HEK293T (cell line): ENCODE measurements at places on chromosomes 1 and 21.

DNA sequence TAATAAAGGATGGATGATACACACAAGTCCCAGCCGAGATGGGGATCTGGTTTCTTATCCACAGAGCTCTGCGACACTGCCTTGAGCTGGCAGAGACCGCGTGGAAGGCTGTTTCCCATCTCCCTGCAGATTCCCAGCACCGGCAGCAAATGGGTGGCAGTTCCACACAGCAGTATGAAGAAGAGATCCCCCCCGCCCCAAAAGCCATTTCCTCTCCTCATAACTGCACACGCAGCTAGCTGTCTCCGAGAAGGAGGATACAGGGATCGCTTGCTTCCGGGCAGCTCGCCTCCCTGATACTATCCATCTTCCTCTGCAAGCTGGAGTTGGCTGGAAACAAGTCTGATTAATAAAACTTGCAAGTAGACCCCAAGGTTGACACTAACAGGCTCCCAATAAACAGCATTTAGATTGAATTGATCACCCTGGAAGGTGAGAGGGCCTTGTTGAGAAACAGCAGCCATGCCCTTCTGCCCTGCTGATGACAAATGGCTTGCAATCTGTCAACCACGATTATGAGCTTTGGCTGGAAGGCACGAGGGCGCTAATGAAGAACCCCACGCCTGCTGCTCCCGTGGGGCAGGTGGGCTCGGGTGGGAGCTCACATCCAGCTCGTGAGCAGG, 642.3 kb downstream of the AJAP1 start:
- DNase-seq, result no peak

- DNase-seq, result no peak
Measured at GRCh38 chr1:12540580-12541273, 77.3 kb downstream of the DHRS3 start.

- no peak for DNase-seq
Measured at GRCh38 chr1:61013189-61013945, 69.0 kb upstream of the NFIA start.

DNA sequence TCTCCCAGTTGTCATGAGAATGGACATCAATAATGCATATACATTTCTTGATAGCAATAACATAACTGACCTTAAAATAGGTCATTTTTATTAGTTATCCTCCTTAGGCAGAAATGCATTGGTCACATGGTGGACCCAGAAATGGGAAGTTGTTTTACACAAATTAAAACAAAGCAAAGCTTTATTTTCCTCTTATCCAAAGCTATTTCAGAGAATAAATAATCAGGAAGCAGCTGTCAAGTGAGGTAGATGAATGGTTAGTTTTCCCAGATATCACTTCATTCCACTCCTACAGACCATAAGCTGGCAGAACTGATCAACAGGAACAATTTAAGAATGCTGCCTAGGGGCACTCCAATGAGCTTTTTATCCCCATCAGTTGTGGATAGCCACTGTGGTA, 16.0 kb upstream of the OLIG1 start:
- DNase-seq, result no peak

GRCh38 chr1:91706140-91706957, 179.6 kb downstream of the TGFBR3 start:
- no peak for DNase-seq

DNA sequence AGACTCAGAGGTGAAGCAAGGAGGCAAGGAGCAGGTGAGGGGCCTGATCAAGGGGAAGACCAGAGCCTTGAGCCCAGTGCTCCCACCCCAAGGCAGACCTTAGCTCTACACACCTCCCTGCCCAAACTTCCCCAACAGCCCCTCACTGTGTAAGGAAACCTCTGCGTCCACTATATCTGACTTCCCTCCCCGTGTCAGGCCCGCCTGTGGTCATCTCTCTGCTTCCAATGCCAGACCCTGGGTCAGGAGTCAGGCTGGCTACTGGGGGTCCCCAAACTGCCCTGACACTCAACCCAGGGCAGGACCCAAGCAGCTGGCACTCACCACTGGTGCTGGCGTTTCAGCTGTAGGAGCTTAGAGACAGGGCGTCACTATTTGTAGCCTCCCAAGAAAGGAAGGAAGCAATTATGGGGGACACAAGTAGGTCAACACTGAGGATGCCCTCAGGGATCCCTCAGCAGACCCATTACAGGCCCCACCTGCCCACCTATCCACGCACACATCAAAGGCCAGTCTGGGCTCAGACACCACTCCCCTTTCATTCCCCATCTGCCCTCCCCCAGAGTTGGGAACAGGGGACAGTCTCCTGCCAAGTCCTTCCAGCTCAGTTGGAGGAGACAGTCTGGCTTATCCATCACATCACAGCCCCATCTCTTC, 811 bp upstream of the S100A3 start:
- no peak for DNase-seq

- no peak for DNase-seq
Measured at GRCh38 chr1:212507369-212507768, 74.6 kb downstream of the NENF start.

- DNase-seq, result no peak
Measured at GRCh38 chr21:42148097-42148496, 70.8 kb upstream of the ABCG1 start.

GRCh38 chr1:46205141-46205540, 2.0 kb downstream of the LURAP1 start:
- DNase-seq, result no peak

DNA sequence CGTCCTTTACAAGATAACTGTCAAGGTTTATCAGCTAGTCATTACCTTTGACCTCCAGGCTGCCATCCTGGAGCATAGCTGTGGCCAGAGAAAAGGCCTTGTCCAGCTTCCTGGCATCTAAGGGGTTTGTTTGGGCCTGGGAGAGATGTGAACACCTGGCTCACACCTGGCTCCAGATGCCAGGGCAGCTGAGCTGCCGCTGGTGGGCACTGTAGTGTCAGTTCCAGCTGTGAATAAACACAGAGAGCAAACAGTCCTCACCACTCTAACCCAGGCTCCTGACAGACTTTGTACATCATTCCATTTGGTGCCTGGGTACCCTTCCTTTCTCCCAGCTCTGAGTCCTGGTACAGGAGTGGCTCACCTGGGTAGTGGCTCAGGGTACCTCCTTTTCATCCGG, 14.3 kb upstream of the KCNA10 start:
- no peak for DNase-seq

DNA sequence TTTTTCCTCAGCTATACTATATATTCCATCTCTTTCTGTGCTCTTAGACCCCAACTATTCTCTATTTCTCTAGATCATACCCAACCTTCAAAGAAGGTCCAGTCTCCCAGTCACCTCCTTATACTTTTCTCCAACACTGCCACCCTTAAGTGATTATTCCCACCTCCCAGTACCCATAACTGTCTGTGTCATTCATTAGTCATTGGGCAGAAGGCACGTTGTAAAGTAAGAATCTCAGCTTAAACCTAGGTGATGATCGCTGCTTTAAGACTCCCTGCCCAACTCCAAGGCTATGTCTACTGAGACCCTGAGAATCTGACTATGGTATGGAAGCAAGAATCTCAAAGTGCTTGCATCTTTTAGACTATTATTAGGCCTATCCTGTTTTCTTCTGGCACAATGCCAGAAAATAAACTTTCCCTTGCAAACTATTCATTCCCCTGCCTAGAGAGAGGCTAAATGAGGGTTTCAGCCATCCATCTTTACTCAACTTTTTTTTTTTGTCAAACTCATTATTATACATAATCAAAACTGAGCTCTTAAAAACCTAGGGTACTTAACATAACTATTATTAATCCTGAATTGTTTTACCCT, 174.3 kb upstream of the DPT start:
- no peak for DNase-seq

- no peak for DNase-seq
Measured at GRCh38 chr1:2229911-2230731, 2.0 kb downstream of the SKI start.

- DNase-seq, result no peak
Measured at GRCh38 chr1:116375148-116375886, 2.3 kb downstream of the ATP1A1 start.

- no peak for DNase-seq
Measured at GRCh38 chr1:104073463-104073902, 323.8 kb downstream of the AMY1C start.
